ENCODE measurements at places on chromosomes 4 and X.

DNA sequence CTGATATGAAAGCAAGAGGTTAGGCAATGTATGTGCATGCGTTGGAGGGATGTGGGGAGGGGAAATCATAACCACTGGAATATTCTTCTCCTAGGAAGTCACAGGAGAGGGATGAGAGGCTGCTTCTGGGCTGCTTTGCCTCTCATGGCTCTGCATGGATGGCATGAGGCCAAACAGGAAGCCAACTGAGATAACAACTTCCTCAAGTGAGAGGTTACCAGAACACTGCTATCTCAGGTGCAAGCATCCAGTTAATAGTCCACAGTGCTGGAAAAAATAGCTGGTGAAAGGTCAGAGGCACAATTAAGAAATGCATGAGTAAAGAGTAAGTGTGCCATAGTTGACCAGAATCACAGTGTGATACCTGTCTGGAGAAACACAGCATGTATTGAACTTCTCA, 113.3 kb downstream of the ELOVL6 start:
- DNase-seq, result no peak

DNA sequence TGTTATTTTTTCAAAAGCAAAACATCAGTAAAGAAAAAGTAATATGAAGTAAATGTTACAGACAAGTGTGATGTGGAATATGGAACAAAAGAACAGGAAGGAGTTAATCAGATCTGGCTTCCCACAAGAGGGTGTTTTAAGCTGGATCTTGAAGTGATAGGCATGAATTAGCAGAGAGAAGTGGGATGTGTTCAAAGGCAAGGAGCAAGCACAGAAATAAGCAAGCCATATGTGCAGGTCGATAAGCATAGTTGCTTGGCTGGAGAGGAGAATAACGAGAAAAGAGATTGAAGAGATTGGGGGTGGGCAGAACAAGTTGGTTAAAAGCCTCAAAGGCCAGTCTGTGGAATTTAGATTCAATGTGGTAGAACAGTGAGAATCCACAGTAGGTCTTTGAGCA, 60.9 kb upstream of the PRPS1 start:
- no peak for DNase-seq

DNA sequence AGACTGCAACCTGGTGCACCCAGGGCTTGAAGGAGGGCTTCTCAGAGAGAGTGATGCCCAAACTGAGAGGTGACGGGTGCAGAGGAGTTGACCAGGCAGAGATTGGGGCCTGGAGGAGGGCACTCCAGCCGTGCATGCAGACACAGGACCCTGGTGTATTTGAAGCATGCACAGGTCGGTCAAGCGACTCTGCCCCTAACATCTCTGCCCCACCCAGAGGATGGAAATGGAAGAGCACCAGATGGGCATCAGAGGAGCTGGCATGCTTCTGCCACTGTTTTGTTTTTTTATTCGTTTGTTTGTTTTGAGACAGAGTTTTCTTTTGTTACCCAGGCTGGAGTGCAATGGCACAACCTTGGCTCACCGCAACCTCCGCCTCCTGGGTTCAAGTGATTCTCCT, 320.9 kb downstream of the EVC2 start:
- DNase-seq, result no peak

DNA sequence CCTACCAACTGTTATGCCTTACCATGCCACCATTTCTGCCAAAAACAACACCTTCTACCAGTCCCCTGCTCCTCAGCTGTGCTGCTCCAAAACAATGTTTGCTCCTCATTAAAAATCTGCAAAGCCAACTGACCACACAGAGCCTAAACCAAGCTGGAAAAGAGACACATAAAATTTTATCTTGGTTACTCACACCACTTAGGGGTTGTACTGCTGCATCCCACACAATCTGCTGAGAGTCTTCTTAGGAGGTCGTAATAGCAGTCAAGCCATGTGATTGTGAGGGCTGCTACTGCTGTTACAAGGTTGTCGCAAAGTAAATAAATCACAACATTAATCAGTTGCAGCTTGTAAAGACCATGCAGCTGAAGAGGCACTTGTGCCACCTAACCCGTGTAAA, 607.4 kb upstream of the FAM241A start:
- DNase-seq, result no peak

DNA sequence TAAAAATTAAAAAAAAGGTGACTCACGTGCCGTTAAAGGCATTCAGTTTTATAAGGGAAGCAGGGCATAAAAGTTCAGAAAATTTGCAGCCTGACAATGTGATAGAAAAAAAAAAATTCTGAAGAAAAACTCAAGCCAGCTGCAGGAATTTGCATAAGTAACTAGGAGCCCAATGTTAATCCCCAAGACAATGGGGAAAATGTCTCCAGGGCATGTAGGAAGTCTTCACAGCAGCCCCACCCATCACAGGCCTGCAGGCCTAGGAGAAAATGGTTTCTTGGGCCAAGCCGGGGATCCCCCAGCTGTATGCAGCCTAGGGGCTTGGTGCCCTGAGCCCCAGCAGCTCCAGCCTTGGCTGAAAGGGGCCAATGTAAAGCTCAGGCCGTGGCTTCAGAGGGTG, 31.2 kb downstream of the CHM start:
- DNase-seq, result no peak

DNA sequence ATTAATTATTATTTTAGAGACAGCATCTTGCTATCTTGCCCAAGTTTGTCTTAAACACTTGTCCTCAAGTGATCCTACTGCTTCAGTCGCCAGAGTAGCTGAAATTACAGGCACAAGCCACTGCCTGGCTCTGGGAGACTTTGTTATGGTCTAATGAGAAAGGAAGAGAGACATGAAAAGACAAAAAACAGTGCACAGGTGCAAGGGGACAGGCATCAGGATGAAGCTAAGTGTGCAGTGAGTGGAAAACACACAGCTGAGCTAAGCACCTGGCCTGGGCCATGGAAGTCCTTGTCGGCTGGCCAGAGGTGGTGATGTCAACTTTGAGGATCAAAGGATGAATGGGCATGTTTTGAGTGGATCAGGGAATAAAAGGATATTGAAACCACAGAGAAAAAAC, 102.7 kb downstream of the HS3ST1 start:
- peak; percentile 14 for DNase-seq

DNA sequence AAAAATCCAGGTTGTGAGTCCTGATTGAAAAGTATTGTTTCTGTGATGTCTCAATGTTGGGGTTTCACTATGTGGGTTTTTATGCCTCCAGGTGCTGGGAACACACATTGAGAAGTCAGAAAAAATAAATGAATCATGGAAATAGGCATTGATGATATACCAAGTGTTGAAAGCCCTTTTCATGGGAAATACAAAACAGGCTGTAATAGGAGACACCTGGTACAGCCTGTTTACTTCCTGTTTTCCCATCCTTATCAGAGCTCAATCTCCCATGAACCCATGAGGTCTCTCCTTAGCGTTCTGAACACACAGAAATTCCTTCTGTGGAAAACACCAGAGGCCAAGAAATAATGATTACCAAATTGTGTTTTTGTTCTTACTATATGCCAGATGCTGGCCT, 106.3 kb upstream of the BOD1L1 start:
- DNase-seq, result no peak

DNA sequence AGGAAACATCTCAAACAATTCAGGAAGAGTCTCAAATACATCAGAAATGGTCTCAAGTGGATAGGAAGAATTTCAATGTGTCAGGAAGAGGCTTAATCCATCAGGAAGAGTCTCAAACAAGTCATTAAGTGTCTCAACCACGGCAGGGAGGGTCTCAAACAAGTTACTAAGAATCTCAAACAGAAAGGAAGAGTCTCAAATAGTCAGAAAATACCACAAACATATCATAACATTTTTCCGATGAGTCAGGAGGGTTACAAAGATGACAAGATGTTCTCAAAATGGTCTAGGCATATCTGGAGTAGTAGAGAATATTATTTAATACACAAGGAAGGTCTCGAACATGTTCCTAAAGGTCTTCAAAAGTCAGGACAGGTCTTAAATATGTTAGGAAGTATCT, 109.3 kb upstream of the USP9X start:
- no peak for DNase-seq

- no peak for DNase-seq
These were observed 32.5 kb downstream of the LANCL3 start for GRCh38 chrX:37603938-37604409.

- DNase-seq, result no peak
These were observed 1.7 kb upstream of the GPR143 start for GRCh38 chrX:9767375-9767774.

GRCh38 chr4:137156807-137157206, 375.5 kb downstream of the PCDH18 start:
- no peak for DNase-seq

DNA sequence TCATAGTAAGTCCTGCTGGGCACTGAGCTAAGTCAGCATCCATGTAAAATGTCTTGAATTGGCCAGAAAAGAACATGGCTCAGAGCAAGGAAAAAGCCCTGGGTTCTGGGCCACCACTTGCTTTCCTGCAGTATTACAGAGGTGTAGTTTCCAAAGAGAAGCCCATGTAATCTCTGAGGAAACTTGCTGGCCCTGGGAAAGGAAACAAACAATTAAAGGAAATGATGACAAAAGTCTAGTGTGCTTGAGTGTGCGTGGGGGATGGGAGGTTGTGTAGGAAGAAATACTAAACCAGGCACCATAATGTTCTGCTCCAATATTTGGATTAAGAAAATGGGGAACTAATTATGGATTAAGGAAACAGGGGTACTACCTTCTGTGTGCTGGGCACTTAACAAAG, 39.5 kb upstream of the SMIM10L2A start:
- no peak for DNase-seq

DNA sequence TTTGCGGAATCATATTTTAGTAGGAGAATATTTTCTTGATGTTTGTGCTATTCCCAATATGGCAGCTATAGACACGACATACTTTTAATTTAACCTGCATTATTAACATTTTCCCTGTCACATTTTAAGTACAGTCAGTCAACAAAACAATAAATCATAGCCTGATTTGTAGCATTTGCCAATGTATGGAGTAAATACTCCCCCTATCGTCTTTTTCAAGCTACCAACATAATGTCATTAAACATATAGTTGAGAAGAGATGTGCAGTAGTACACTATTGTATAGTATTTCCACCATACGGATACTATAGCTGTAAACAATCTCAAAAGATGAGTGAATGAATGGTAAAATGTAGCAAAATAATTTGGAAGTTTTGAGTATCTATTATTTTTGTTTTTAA, 303.7 kb upstream of the MAGEB2 start:
- no peak for DNase-seq

- no peak for DNase-seq
These were observed 428.4 kb downstream of the AFF2 start for GRCh38 chrX:148928811-148929210.

Measured in NCI-H1092 treated with DMSO at 0.1 percent for 48 hours (cell line).